Vagina (tissue), 2 donors: ENCODE measurements at places on chromosomes 6 and 20. TPM values are rescaled to one million over a fixed set of nuclear protein-coding genes. Genes with fewer than 3 reads are reported as not detected.

GRCh38 chr20:36941401-36941835 is 10.1 kb downstream of the SAMHD1 start:
- DNase-seq: no peak

- no peak for DNase-seq
These were observed 45.6 kb upstream of the RAB23 start for GRCh38 chr6:57267586-57268293.

- DNase-seq: no peak
These were observed 17.7 kb upstream of the PARD6B start for GRCh38 chr20:50713657-50714101.

DNA sequence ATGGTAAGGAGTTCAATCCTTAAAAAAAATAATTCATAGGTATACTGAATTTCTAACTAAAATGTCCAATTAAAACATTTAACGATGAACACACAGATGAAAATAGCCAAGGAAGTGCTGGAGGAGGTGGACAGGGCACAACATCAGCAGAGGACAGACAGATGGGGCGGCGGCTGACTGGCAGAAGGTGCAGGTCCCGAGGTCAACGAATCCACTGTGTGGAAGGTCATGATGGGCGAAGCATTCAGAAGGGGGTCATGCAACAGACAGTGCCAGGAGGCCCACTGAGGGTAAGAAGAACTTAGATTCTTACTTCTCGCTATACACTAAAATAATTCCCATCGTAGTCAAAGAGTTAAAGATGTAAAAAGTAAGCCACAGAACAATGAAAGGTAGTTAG is 34.2 kb upstream of the FRMD1 start:
- no peak for DNase-seq

GRCh38 chr6:120447605-120448004 is 886.7 kb downstream of the TBC1D32 start:
- no peak for DNase-seq

The CUL7 gene
- 13.0 TPM for total RNA-seq

The DYNLT1 gene
- 65.8 TPM for total RNA-seq

GRCh38 chr6:7139835-7140470 is 32.2 kb downstream of the RREB1 start:
- no peak for DNase-seq

The KHDC1L gene
- not detected for total RNA-seq

The ENPP4 gene
- total RNA-seq: 4.4 TPM

DNA sequence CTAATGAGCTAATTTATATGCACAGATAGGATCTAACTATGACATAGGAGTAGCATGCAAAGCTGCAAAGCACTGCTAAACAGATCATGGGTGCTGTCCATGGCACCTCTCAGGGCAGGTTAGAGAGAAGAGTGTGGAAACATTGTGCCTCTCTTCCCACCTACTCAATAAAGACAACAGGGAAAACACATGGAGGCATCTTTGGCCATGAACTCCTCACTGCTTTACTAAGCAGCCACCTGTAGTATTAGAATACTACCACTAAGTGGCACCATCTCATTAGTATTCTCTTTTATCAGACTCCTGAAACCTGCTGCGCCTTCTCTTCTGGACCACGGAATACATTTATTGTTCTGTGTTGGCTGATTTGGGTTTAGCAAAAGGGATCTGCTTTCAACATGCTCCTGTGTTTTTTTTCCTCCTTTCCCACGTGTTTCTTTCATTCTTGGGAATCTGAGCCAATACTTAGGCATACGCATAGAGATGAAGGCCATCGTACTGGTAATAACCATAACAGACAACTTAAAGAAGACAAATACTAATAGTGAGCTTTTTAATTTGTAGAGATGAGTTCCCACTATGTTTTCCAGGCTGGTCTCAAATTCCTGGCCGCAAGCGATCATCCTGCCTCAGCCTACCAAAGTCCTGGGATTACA is 9.4 kb upstream of the HDDC2 start:
- DNase-seq: no peak

The MCHR2 gene
- not detected for total RNA-seq

DNA sequence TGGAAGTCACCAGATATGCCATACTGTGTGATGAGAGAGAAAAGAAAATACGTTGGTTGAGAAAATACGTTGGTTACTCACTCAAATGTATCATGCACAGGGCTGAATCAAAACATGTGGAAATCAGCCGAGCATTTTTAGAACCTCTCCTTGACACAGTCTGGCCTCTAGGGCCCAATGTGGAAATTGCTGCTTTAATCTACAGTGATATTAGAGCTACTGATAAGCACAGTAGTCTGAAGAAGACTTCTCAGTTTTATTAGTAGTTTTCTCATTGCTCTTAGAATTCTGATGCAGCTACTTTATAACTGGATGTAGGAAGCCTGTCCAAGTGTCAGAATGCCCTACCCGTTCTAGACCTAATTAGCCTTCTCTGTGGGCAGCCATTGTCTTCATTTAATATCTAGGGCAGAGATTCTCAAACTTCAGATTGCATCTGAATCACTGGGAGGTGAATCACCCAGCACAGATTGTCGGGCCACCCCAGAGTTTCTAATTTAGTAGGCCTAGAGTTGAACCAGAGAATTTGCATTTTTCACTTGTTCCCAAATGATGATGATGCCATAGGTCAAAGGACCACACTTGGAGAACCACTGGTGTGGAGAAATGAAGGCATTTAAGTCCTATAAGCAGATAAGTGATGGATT is 229.1 kb downstream of the PLCB1 start:
- DNase-seq: no peak

DNA sequence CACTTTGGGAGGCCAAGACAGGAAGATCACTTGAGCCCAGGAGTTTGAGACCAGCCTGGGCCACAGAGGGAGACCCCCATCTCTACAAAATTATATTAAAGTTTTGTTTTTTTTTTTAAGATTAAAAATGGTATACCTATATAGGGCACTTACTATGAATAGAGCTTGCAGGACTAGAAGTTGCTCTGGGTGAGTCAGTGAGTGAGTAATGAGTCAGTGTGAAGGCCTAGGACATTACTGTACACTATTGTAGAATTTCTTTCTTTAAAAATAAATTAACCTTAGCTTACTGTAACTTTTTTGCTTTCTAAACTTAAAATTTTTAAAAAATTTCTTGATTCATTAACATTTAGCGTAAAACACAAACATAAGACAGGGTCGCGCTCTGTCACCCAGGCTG is 29.7 kb downstream of the STK35 start:
- DNase-seq: no peak

The BMP2 gene
- total RNA-seq: 8.6 TPM

- no peak for DNase-seq
These were observed 108.9 kb downstream of the UST start for GRCh38 chr6:148855744-148856143.

The SNAP91 gene
- total RNA-seq: 4.7 TPM

The LTA gene
- total RNA-seq: not detected

- no peak for DNase-seq
These were observed 2.2 kb upstream of the MYCT1 start for GRCh38 chr6:152695372-152696045.

The CPNE5 gene
- 6.6 TPM for total RNA-seq

The SALL4 gene
- not detected for total RNA-seq
